Urothelium cell line (cell line): ENCODE measurements at places on chromosomes 5 and 9.

GRCh38 chr5:179866241-179867078 lies 7.8 kb upstream of the MRNIP start:
- DNase-seq: no peak

- DNase-seq: no peak
These were observed 79.9 kb upstream of the IL7R start for GRCh38 chr5:35776757-35777156.

GRCh38 chr9:105883847-105884246 lies 189.5 kb downstream of the TMEM38B start:
- no peak for DNase-seq

GRCh38 chr5:137575847-137576246 lies 76.7 kb upstream of the SPOCK1 start:
- peak; percentile 43 for DNase-seq

DNA sequence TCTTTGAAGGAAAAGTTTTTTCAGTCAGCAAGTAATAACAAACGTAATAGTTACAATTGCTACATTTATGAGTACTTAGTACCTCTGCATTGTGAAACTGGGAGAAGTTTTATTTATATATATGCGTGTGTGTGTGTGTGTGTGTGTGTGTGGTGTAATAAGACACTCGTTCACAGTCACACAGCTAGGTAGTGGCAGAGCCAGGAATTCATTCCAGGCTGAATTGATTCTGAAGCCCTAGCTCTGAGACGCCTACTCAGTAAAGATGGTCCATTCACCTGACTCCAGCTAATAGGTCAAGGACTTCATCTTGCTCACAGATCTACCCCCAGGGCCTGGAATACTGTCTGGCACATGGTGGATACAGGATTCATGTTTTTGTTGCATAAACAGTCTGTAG lies 13.6 kb upstream of the CAST start:
- no peak for DNase-seq

DNA sequence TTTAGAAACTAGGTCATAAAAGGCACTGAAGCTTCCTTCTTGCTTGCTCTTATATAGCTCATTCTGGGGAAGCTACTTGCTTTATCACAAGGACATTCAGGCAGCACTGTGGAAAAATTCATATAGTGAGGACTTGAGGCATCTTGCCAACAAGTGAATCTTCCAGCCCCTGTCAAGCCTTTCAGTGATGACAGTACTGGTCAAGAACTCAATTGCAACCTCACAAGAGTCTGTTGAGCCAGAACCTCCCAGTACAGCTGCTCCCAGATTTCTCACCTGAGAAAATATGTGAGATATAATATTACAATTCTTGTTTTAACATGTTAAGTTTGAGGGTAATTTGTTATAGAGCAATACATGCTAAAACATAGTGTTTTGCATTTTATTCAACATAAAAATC lies 2011.0 kb upstream of the NUDT12 start:
- no peak for DNase-seq

DNA sequence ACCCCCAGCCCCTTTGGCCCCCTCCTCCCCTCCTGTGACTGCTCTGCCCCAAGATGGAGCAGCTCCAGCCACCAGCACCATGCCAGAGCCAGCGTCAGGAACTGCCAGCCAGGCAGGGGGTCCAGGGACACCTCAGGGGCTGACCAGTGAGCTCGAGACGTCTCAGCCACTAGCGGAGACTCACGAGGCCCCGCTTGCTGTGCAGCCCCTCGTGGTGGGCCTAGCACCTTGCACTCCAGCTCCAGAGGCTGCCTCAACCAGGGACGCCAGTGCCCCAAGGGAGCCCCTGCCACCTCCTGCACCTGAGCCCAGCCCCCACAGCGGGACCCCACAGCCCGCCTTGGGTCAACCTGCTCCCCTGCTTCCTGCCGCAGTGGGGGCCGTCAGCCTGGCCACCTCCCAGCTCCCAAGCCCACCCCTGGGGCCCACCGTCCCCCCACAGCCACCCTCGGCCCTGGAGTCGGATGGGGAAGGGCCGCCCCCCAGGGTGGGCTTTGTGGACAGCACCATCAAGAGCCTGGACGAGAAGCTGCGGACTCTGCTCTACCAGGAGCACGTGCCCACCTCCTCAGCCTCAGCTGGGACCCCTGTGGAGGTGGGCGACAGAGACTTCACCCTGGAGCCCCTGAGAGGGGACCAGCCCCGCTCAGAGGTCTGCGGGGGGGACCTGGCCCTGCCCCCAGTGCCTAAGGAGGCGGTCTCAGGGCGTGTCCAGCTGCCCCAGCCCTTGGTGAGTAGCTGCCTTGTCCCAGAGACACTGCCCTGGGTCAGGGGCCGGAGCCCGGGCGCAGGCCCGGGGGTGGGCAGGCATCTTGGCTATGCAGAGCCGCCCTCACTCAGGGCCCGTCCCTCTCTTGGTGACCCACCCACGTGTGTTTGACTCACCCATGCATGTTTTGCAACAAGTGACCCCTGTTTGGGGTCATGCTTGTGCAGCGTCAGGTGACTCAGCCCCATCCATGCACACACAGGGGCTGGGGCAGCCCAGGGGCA lies 105.2 kb downstream of the WNK2 start:
- DNase-seq: peak; percentile 73
